Activated T-helper 2 cell treated with anti-CD3 and anti-CD28 coated beads, Interferon-gamma antibody, Interleukin-2, Interleukin-4, amounts not matched to agents 10 μg/mL and 5 μg/mL and 100 μg/mL, durations not matched to agents 14 hours and 24 hours and 36 hours (primary cell): ENCODE measurements at places on chromosomes 6 and 20. TPM values are rescaled to one million over a fixed set of nuclear protein-coding genes. Genes with fewer than 3 reads are reported as not detected.

PTCRA gene
- total RNA-seq, result not detected in 2 replicates

NOX3 gene
- total RNA-seq, result not detected in 2 replicates

SLC22A1 gene
- 1.2 and 1.4 TPM in 2 replicates for total RNA-seq

PGC gene
- not detected in 2 replicates for total RNA-seq

TCF19 gene
- 81.5 and 82.0 TPM in 2 replicates for total RNA-seq

TTK gene
- total RNA-seq, result 25.5 and 26.2 TPM in 2 replicates

ZBTB46 gene
- 1.1 and 1.9 TPM in 2 replicates for total RNA-seq

SEMG1 gene
- total RNA-seq, result not detected in 2 replicates

OARD1 gene
- total RNA-seq, result 28.0 and 33.7 TPM in 2 replicates

BMP7 gene
- total RNA-seq, result not detected in 2 replicates
